ENCODE measurements at places on chromosomes 5 and 9. TPM values are rescaled to one million over a fixed set of nuclear protein-coding genes. Genes with fewer than 3 reads are reported as not detected.

Gene LCP2
- 22.7 TPM for total RNA-seq

Gene GLDC
- total RNA-seq = 15.1 TPM

- H3K4me3 ChIP-seq = no peak overlapping the region
- DNase-seq = no peak
- no peak overlapping the region for H3K27ac ChIP-seq
- H3K36me3 ChIP-seq = peaks cover 18% of the 10 kb centered on the region
- no peaks in the 10 kb centered on the region for H3K27me3 ChIP-seq
Observed at GRCh38 chr5:6365977-6366590, 12.3 kb downstream of the MED10 start.

Gene SPATA31E1
- not detected for total RNA-seq

GRCh38 chr5:10856683-10857337 lies 95.8 kb upstream of the DAP start:
- peak; percentile 55 for DNase-seq
- H3K36me3 ChIP-seq = no peaks in the 10 kb centered on the region
- H3K4me1 ChIP-seq = no peaks in the 10 kb centered on the region
- no peak overlapping the region for H3K27ac ChIP-seq
- no peaks in the 10 kb centered on the region for H3K27me3 ChIP-seq
- no peak overlapping the region for H3K4me3 ChIP-seq

GRCh38 chr5:29568028-29568427 lies 1625.5 kb upstream of the CDH6 start:
- H3K4me1 ChIP-seq = no peaks in the 10 kb centered on the region
- DNase-seq = no peak
- no peak overlapping the region for H3K27ac ChIP-seq

DNA sequence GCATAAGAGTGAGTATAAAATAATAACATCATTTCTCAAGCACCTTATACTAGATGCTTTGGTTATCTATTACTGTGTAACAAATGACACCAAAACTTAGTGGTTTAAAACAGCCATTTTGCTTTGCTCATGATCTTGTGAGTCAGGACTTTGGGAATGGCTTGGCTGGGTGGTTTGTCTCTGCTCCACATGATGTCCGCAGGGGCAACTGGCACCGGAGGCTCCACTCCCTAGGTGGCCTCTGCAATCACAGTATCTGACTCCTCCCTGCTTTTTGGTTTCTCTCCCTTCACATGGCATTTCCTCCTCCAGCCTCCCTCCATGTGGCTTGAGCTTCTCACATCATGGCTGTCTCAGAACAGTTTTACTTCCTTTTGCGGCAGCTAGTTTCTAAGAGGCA lies 259.5 kb downstream of the GAS1 start:
- no peaks in the 10 kb centered on the region for H3K27me3 ChIP-seq
- DNase-seq = no peak
- H3K36me3 ChIP-seq = no peaks in the 10 kb centered on the region
- no peak overlapping the region for H3K27ac ChIP-seq
- no peak overlapping the region for H3K4me3 ChIP-seq

DNA sequence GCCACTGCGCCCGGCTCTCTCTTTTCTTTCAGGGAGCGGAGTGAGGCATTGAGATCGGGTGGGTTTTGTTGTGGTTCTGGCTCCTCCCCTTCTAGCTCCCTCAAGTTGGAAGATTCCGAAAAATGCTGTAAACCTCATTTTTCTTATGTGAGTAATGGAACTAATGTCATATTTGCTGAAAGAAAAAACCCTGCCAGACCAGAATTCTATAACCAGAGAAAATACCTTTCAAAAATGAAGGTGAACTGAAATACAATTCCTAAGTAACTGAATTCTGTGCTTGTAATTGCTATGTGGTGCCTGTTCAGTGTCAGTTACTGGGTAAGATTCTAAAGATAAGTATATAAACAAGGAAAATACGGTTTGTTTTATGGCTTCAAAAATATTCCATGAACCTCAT lies 30.9 kb upstream of the CDK20 start:
- H3K4me3 ChIP-seq = no peak overlapping the region
- no peak overlapping the region for H3K27ac ChIP-seq
- H3K36me3 ChIP-seq = no peaks in the 10 kb centered on the region
- no peak for DNase-seq
- no peaks in the 10 kb centered on the region for H3K4me1 ChIP-seq
- no peaks in the 10 kb centered on the region for H3K27me3 ChIP-seq

Gene NEUROG1
- not detected for total RNA-seq

- no peaks in the 10 kb centered on the region for H3K27me3 ChIP-seq
- no peak overlapping the region for H3K4me3 ChIP-seq
- no peaks in the 10 kb centered on the region for H3K36me3 ChIP-seq
- no peaks in the 10 kb centered on the region for H3K4me1 ChIP-seq
- H3K27ac ChIP-seq = no peak overlapping the region
Observed at GRCh38 chr9:12705738-12706391, 12.7 kb downstream of the TYRP1 start.

Gene KLHL9
- 30.8 TPM for total RNA-seq

Gene FAM169A
- 26.2 TPM for total RNA-seq

Gene ZDHHC11B
- total RNA-seq = 1.6 TPM

Gene USP20
- total RNA-seq = 50.6 TPM

DNA sequence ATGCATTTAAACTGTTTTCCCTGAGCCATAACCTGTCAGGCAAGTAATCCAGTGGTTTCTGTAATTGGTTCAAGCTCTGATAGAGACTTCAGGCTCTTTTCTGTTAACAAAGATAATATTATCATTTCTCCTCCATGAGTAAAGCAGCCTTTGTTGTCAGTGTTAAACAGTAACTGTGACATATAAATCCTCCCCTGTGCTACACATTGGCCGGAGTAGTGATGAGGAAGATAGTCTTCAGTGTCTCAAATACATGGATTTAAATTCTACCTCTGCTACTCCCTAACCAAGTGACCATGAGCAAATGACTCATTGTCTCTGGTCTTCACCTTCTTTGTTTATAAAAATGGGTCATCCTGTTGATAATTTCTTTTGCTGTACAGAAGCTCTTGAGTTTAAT lies 615.5 kb upstream of the CHD1 start:
- H3K27me3 ChIP-seq = no peaks in the 10 kb centered on the region
- H3K27ac ChIP-seq = no peak overlapping the region
- no peak for DNase-seq

DNA sequence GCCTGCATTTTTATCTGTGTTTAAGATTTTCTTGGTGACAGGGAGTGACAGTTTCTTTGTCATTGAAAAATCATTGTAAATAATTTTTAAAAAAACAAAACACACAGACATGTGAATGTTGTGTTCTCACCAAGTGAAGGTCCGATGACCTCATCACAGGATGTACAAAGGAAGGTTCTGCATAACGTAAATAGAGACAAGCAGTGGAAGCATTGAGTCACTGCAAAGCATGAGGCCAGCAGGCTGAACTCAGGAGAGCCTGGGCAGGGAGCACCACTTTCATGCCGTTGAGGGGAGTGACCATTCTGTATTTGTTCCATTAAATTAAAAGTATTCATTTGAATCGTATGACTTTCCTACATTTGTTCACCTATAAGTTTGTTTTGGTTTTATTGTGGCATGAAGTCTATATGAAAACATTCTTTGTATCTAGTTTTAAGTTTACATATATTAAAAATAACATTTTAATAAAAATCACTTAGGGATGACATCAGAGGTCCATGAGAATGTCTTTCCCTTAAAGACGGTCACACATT lies 70.4 kb upstream of the TLE1 start:
- no peaks in the 10 kb centered on the region for H3K4me1 ChIP-seq
- no peak overlapping the region for H3K27ac ChIP-seq
- no peak overlapping the region for H3K4me3 ChIP-seq
- no peaks in the 10 kb centered on the region for H3K27me3 ChIP-seq

- H3K27me3 ChIP-seq = no peaks in the 10 kb centered on the region
- H3K36me3 ChIP-seq = no peaks in the 10 kb centered on the region
- H3K4me1 ChIP-seq = no peaks in the 10 kb centered on the region
- H3K27ac ChIP-seq = no peak overlapping the region
- no peak for DNase-seq
- H3K4me3 ChIP-seq = no peak overlapping the region
Observed at GRCh38 chr9:93294011-93294410, 110.1 kb downstream of the WNK2 start.

Gene GABRA1
- total RNA-seq = not detected

GRCh38 chr9:96158909-96159575 lies 142.9 kb downstream of the HSD17B3 start:
- no peak for DNase-seq
- no peak overlapping the region for H3K4me3 ChIP-seq
- no peaks in the 10 kb centered on the region for H3K36me3 ChIP-seq
- no peaks in the 10 kb centered on the region for H3K27me3 ChIP-seq
- H3K27ac ChIP-seq = no peak overlapping the region

Gene PCDHB6
- total RNA-seq = 1.1 TPM

- no peaks in the 10 kb centered on the region for H3K36me3 ChIP-seq
- no peaks in the 10 kb centered on the region for H3K4me1 ChIP-seq
- no peaks in the 10 kb centered on the region for H3K27me3 ChIP-seq
- no peak overlapping the region for H3K4me3 ChIP-seq
- H3K27ac ChIP-seq = no peak overlapping the region
- DNase-seq = no peak
Observed at GRCh38 chr5:143582869-143583268, 179.4 kb upstream of the NR3C1 start.

GRCh38 chr9:125761676-125762450 lies 14.7 kb downstream of the PBX3 start:
- peaks cover 29% of the 10 kb centered on the region for H3K4me1 ChIP-seq
- H3K27ac ChIP-seq = no peak overlapping the region
- H3K4me3 ChIP-seq = no peak overlapping the region
- H3K27me3 ChIP-seq = no peaks in the 10 kb centered on the region
- no peak for DNase-seq

DNA sequence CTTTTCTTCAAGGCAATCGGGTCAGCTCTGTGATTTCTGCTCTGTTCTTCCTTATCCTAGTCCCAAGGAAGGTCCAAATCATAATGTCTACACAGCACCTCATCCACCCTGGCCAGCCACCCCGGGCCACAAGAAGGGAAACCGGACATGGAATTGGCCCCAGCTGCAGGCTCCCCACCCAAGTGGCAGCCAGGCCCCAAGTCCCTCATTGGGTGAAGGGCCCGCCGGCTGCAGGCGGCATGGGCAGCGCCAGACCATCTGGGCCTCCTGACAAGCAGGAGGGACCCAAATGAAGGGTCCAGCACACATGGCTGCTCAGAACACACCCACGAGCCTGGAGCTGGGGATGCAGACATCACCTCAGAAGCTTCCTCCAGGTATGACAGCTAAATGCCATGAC lies 33.7 kb downstream of the BICD2 start:
- peaks cover 17% of the 10 kb centered on the region for H3K4me1 ChIP-seq
- H3K27me3 ChIP-seq = no peaks in the 10 kb centered on the region
- no peaks in the 10 kb centered on the region for H3K36me3 ChIP-seq
- no peak overlapping the region for H3K4me3 ChIP-seq
- no peak overlapping the region for H3K27ac ChIP-seq
- no peak for DNase-seq

Gene PCDH12
- total RNA-seq = 8.1 TPM

GRCh38 chr9:75438716-75439115 lies 350.4 kb downstream of the OSTF1 start:
- H3K27ac ChIP-seq = no peak overlapping the region
- H3K27me3 ChIP-seq = no peaks in the 10 kb centered on the region
- no peaks in the 10 kb centered on the region for H3K4me1 ChIP-seq
- H3K4me3 ChIP-seq = no peak overlapping the region
- H3K36me3 ChIP-seq = no peaks in the 10 kb centered on the region

Gene SOHLH1
- not detected for total RNA-seq

DNA sequence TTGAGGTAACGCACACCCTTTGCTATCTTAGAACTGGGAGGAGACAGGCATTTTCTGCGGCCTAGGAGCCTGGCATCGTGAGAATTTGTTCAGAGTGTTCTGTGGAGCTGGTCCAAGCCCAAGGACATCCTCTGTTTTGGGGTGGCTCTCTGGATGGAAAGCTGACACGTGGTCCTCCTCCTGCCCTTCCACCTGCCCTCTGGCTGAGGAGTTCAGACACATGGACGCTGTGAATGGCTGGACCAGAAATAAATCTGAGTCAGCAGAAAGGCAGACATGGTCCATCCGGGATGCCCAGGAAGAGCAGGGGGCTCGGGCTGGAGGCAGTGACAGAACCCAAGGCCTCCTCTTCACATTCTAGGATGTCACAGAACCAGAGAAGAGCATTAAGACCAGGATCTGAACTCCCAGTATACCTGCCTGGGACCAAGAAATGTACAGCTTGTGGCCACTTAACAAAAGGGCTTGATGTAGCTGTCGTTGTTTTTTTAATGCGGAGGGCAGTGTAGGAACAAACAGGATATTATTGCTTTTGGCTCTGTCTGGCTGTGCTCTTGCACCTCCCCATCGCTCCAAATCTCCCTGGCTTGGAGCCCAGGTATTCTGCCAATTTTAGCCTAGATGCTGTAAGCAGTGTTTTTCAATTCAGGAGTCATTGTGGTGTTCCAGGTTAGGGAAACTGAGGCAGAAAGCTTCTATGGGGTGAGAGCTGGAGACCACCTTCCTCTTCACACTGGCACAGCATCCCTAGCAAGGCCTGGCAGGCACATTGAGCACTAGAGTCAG lies 2.4 kb downstream of the CKMT2 start:
- H3K36me3 ChIP-seq = no peaks in the 10 kb centered on the region
- peak; percentile 21 for DNase-seq
- H3K27ac ChIP-seq = no peak overlapping the region
- no peaks in the 10 kb centered on the region for H3K27me3 ChIP-seq
- peaks cover 15% of the 10 kb centered on the region for H3K4me1 ChIP-seq

Gene FAM200C
- 6.9 TPM for total RNA-seq
